Dermis microvascular lymphatic vessel endothelial cell (primary cell): ENCODE measurements at places on chromosomes 5 and 9. TPM values are rescaled to one million over a fixed set of nuclear protein-coding genes. Genes with fewer than 3 reads are reported as not detected.

CXXC5 gene
- 41.1 and 71.3 TPM in 2 replicates for total RNA-seq

PCDHA1 gene
- under 0.01 TPM in 1 of 2 replicates, not detected in the other for total RNA-seq

LECT2 gene
- total RNA-seq: not detected in 2 replicates

DNA sequence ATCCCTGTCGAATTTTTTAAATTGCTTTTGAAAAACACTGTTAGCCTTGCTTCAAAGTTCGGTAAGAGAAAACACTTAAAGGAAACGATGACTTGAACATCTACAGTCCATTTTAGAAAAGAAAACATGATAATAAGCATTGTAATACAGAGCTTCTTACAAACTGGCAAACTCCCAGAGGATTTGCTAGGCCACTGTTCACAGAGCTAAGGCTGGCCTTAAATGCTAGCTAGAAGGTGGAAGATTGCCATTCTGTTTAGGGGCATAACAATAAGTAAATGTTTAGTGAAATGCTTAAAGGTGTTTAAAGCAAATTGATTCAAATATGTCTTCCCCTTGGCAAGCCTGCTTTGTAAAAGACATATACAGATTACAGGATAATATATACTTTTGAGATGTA, 169.6 kb downstream of the TLE4 start:
- DNase-seq: no peak

DNA sequence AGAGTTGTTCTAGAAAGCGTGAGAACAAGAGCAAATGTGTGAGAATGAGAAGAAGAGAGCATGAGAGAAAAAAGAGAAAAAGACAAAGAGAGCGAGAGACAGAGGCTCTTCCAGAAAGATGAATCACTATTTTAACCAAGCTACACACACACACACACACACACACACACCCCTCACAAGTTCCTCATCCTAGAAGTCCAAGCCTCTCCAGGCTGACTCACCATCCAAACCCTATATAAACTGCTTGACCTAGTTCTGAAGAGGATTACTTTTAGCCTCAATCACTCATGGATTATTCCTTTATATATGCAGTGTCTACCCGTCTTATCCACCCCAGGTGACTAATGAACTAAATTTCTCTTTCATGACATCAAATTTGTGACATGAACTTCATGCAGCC, 37.6 kb downstream of the C9orf57 start:
- DNase-seq: no peak

DNA sequence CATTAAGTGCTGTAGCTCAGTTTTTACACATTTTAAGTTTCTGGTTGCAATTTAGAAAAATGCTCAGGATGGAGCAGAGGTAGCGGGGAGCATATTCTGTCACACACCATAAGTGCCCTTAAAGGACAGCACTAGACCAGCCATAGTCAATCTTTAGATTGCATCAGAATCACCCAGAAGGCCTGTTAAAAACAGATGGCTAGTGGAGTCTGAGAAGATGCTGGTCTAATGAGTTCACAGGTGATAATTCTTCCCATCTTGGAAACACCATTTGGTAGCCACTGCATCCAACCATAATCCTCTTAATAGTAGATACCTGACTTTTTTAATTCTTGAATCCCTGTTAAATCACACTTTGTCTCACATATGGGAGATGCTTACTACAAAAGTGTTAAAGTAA, 113.2 kb downstream of the CDH18 start:
- no peak for DNase-seq

GRCh38 chr9:130847306-130848217, 12.5 kb downstream of the ABL1 start:
- DNase-seq: peak; percentile 95

DDX4 gene
- total RNA-seq: not detected in 2 replicates

DNA sequence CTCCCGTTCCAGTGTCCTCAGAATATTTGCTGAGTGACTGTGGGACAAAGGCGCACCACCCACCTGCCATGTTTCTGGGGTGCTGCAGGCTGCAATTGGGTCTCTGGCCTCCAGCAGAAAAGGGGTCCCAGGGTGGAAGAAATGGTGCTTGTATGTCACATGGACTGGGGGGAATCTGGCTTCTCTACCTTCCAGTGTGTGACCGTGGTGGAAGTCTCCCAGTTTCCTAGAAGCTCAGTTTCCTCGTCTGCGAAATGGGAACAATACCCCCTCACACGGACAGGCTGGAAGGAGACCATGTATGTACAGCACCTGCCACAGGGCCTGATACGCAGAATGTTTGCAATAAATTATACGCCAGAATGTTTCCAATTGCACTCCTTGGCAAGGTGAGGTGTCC, 23.8 kb downstream of the CPLX2 start:
- DNase-seq: no peak

DNA sequence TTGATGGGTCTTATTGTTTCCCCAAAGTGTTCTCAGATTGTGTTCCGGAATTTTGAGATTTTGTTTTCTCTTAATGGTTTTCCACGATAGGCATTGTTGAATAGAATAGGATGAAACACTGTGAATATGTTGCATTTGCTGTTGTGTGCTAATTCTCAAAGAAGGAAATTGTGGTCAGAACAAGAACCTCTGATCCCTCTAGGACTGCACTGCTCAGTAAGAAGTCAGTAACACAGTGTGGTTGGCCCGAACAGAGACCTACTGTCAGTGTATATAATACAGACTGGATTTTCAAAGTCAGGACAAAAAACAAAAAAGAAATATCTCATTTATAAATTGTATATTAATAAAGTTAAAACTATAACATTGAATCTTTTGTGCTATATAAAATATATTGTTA, 494.8 kb downstream of the MAT2B start:
- no peak for DNase-seq

GRCh38 chr5:133222979-133223378, 171.2 kb downstream of the HSPA4 start:
- DNase-seq: peak; percentile 83

GRCh38 chr5:10301266-10301665, 6.4 kb downstream of the CMBL start:
- DNase-seq: no peak

GRCh38 chr9:114385397-114386181, 2.2 kb downstream of the AKNA start:
- no peak for DNase-seq

GRCh38 chr9:3868466-3868865, 342.7 kb upstream of the RFX3 start:
- DNase-seq: no peak

- peak; percentile 58 for DNase-seq
Measured at GRCh38 chr9:4382722-4383317, 83.0 kb upstream of the GLIS3 start.

- DNase-seq: no peak
Measured at GRCh38 chr5:34673463-34674125, 17.5 kb downstream of the RAI14 start.

GRCh38 chr9:98491828-98492227, 216.9 kb downstream of the GABBR2 start:
- DNase-seq: no peak

GRCh38 chr9:136996361-136997292, at the start of gene CLIC3:
CLIC3 (minus strand) TSS chr9:136996568; CDS start chr9:136996543, 25 bp downstream.
- DNase-seq: no peak

- no peak for DNase-seq
Measured at GRCh38 chr9:89635816-89636215, 31.0 kb downstream of the GADD45G start.

GRCh38 chr5:73337586-73338255, 110.9 kb downstream of the FOXD1 start:
- no peak for DNase-seq

DNA sequence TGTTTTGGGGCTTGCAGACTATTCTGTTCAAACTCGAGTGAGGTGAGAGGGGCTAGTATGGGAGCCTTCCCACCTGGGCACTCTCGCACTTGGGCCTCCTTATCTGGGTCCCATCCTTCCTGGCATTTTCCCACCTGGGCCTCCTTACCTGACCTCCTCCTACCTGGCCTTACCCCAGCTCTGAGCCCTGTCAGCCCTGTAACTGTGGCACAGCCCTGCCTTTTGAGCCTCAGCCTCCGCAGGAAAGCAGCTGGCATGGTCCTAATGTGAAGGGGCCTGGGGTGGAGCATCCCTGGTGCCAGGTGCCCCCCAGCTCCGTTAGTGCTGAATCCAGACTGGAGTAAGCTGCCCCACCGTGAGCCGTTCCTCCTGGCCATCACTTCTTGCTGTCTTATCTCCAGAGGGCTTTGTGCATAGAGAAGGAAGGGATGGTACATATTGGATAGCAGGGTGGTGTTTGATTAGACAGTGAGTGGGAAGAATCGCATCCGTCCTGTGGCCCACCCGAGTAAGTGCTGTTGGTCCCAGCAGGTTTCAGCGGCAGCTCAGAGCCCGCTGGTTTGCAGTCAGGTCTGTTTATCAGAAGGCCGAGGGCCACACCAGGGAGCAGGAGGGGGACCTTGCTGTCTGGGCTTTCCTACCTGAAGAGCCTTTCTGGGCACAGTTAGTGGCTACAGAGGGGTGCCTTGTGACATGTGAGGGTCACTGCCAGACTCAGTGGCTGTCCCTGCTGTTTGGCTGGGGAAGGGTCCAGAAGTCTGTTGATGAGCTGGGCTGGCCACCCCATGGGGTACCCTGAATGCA, 76.5 kb downstream of the WNK2 start:
- DNase-seq: no peak

FYB1 gene
- not detected in 2 replicates for total RNA-seq

DNA sequence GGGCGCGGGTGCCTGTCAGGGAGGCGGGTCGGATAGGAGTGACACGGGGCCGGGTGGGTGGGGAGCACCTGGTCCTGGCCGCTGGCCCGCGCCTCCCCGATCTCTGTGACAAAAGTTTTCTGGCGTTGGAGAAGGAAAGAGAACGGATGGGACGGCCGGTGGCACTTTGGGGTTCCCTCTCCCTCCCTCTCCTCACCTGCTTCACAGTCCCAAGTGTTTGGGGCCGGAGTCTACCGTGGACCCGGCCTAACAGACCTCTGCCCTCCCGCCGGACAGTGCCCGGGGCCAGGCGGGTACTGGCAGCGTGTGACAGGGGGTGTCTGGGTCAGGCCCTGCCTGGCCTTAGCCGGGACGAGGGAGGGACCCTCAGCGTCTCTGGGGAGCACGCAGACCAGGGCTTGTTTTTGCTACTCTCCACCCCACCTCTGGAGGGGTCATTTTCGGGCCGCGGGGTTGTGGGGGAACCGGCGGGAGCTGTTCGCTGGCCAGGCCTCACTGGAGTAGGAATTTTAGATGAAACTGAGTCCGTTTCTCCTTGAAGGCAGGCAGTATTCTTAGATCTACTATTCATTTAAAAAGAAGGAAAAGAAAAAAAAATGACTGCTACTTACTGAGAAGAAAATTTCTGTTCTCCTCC, 1.7 kb downstream of the PRDM6 start:
- DNase-seq: no peak

OR5C1 gene
- not detected in 2 replicates for total RNA-seq

GRCh38 chr9:69976152-69976551, 67.5 kb upstream of the MAMDC2 start:
- no peak for DNase-seq

VCAN gene
- 0.25 and 0.51 TPM in 2 replicates for total RNA-seq

IFNA2 gene
- total RNA-seq: not detected in 2 replicates

DNA sequence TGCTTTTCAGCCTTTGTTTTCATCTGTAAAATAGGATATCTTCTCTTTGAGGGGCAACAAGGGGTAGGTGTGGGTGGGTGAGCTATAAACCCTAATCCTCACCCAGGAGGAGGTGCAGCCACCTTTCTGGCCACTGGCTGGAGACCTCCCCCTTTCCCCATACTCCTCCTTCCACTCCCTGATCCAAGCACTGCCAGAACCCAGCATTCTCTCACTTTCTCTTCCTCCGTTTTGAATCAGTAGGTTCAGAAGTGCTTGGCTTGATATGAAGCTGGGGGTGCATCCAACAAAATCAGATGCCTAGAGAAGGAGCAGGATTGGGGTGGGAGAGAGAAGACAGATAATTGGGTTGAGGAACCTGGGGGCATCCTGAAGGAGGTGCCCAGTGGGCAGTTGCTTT, 6.8 kb upstream of the NSD1 start:
- no peak for DNase-seq

DNA sequence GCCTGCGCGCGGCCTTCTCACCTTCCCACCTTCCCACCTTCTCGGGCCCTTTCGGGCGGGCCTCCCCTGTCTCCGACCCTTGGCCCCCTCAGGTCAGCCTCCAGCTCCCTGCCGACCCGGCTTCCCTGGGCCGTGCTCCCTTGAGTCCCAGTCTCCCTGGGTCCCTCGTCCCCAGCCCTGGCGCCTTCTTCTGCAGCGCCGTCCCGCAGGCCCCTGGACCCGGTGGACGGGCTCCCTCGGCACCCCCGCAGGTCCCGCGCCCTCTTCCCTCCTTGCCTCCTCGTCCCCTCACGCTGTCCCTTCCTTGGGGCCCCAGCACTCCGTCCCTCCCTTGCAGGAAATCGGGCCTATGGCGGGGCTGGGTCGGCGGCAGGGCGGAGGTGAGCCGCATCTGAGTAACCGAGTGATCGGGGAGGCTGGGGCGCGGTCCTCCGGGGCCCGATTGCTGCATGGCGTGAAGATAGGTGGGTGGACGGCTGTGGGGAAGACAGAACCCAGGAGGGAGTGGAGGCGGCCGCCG, 7.6 kb downstream of the ARPC5L start:
- peak; percentile 29 for DNase-seq

DNA sequence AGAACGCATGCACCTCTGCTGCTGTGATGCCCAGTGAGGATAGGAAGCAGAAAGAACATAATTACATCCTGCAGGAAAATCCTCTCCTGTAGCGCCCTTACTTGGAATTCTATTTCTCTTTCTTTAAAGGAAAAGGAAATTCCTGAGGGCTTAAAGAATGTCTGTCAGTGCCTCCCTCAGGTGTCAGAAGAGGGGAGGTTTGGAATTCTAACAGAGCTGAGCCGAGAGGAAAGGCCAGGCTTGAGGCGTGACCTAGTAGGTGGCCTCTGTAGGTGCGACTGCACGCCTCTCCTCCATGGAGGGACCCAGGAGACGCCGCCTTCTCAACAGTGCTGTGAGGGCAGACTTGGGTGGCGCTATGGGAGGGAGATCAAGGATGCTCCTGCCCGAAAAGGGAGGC, 55.9 kb upstream of the ERCC6L2 start:
- DNase-seq: peak; percentile 12

GRCh38 chr9:83622433-83622938, 457 bp upstream of the IDNK start:
- DNase-seq: no peak

DNA sequence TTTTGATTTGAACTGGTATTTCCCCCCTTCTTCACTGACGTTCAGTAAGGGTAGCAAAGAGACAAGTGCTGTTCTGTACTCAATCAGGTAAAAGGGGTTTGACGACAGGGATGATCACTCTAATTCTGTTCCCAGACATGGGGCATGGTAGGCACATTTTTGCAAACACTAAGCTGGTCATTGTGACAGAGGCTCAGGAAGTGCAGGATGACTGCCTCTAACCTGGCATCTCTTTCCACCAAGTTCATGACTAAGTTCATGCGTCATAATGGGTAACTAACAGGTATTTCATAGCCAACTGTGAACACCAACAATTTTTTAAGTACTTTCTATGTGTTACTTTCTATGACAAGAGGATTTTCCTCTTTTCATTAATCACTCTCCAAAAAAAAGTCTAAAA, 166.5 kb downstream of the MAPKAP1 start:
- peak; percentile 23 for DNase-seq

- peak; percentile 14 for DNase-seq
Measured at GRCh38 chr9:33415501-33416038, 13.2 kb upstream of the AQP7 start.

DNA sequence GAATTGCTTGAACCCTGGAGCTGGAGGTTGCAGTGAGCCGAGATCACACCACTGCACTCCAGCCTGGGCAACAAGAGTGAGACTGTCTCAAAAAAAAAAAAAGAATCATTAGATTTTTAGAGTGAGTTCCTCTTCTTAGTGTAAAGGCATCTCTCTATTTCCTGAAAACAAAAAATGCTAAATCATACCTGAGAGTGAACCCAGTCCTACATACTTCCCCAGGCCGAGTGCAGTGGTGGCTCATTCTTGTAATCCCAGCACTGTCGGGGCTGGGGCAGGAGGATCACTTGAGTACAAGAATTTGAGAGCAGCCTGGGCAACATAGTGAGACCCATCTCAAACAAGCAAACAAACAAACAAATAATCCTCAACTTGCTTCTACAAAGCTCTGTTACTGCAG, 38.2 kb upstream of the LPAR1 start:
- no peak for DNase-seq
